CD4-positive, alpha-beta T cell treated with Interleukin-17A for 1 hour (primary cell): ENCODE measurements at places on chromosomes 3 and 15.
A peak's percentile ranks its signal among the peaks of the same experiment; 100 is the strongest.

DNA sequence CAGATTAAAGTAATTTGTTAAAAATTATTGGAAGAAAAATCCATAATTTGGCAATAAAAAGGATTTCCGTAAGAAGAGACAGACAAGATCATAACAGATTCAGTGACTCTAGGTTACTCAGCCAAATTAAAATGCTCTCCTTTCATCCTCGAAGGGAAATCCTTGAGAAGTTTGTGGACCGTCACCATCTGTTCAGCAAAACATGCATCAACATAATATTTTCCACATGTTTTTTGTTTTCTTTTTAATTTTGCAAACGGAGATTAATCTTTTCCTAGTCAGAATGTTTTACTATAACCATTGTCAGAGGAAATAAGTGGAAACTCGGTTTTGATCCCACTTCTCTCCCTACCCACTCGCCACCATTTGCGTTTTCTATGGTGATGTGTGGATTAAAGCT, 128.3 kb downstream of the TMCO5A start:
- no peak for DNase-seq

GRCh38 chr15:80367661-80368060, 36.5 kb upstream of the ARNT2 start:
- DNase-seq, result no peak

DNA sequence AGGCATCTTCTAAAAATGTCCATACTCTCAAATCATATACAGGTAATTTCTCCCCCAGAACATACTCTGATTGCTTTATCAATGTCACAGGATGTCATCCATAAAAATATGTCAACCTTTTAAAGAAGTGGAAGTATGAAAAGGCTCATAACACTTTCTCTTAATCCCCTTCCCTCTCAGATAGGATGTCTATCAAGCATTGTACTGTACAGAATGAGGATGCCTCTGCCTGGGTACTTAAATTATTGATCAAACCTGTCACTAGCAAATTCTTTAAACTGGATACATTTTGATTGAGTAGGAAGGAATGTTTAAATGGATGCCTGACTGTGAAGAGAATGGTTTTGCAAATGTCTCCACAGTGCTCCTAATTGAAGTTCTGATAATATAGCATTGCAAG, 168.7 kb downstream of the EPHA3 start:
- no peak for DNase-seq

DNA sequence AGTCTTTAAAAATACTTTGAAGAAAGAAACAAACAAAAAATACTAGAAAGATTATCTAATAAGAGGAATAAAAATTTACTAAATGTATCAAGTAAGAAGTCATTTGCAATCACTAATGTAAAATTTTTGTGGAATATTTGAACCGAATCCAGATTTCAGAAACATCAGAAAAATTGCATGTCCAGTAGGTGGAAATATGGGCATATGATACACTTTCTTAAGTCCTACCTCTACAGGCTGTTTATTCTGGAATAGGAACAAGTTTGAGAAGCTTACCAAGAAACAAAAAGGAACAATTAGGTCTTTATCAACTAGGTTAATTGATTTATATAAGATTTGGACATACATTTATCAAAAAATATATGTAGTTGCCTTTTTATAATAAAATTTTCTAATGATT, 292.9 kb upstream of the ROBO1 start:
- no peak for DNase-seq

DNA sequence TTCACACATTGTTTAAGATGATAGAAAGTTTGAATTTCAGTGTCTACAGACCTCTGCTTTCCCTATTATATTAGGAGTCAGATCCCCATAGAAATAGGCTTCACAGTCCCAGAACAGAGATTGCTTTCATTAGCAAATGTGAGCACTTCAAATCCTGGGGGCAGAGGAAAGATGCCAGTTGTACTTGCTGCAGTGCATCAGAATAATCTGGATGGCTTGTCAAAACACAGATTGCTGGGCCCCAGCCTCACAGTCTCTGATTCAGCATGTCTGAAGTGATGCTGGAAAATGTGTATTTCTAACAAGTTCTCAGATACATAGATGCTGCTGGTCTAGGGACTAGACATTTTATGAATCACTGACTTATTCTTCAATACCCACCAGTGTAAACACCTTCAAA, 375.2 kb downstream of the FGF12 start:
- no peak for DNase-seq

DNA sequence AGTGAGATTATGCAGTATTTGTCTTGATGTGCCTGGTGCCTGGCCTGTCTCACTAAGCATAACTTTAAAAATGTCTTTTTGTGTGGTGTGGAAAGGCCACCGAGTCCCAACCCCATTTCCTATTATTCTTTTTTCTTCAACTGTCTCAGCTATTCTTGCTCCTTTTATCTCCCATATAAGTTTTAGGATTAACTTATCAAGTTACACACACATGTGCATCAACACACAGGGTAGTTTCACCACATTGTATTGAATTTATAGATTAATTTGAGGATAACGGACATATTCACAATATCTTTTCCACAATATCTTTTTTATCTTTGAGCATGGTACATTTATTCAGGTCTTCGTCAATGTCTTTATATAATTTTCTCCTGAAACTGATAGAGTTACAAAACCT, 127.6 kb downstream of the RYR3 start:
- DNase-seq, result no peak

DNA sequence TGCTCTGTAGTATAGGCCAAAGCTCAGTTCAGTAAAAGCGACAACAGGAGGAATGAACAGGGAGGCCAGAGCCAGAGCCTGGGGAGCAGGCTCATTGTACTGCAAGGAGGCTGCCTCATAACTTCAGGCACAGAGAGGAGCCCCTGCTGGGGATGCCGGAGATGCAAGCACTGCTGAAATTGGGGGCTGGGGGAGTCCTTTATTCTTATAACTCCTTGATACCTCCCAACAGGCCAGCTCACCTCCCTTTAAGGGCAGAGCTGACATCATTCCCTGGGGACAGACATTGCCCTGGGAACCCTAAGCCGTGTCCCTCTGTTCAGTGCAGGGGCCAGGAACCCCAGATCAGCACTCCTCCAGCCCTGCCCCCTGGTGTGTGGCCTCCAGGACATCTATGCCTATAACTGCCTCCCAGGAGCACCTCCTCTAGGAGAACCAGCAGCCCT, 83.8 kb upstream of the MRPS22 start:
- no peak for DNase-seq

DNA sequence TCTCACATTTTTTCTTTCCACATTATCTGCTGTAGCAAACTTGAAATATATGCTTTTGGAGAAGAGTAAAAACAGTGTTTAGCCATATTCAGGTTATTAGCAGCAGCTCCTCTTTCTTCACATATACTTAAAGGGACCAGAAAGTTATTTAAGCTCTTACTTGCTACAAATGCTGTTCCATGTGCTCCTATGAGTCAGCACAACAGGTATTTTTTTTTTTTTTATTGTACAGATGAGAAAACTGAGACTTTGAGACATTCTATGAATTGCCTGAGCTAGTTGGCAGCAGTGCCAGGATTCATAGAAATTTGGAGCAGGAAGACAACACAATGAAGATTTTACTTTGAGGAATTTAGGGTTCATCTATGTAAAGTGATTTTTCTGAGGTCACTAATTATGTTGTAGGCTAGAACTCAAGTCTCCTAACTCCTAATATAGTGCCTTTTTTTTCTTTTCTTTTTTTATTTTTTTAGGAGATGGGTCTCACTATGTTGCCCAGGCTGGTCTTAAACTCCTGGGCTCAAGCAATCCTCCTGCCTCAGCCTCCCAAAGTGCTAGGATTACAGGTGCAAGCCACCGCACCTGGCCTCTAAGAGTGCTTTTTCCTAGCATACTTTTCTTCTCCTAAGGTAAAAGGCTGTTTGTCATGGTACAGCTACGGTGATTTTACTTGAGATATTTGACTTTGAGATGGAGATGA, 23.6 kb downstream of the SETD5 start:
- no peak for DNase-seq

- DNase-seq, result no peak
These were observed 419.8 kb upstream of the NR2F2 start for GRCh38 chr15:95910643-95911212.

DNA sequence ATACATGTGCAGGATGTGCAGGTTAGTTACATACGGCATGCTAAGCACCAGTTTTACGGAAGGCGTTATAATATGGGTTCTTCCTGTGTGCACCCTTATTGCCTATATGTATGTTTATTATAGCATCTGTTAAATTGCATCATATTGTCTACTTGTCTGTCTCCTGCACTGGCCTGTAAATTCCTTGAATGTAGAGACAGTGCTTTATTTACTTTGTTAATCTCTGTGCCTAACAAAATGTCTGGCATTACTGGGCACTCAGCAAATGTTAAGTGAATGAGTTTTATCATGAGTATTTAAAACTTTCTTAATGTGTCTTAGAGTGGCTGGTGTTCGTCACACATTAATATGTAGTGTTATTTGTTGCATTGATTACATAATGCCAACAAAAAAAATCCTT, 23.8 kb downstream of the MGA start:
- DNase-seq, result no peak

- peak; percentile 76 for DNase-seq
These were observed 15.5 kb downstream of the TATDN2 start for GRCh38 chr3:10263646-10264363.

DNA sequence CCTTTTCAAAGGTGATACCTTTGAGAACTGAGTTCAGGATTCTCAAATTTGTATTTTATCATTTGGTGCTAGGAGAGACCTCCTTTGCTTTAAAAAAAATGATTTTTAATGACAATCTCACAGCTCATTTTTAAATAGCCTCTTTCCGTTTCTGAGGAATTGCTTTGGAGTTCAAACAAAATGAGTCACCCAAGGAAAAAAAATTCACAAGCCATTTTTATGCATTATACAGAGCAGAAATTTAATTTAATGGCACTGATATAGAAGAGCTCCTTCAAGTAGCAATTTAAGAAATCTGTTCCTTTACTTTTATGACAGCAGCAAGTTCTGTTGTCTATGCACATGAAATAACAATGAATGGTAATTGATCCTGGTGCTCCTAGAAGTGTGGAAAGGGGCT, 337.9 kb upstream of the KCNMB2 start:
- DNase-seq, result no peak

DNA sequence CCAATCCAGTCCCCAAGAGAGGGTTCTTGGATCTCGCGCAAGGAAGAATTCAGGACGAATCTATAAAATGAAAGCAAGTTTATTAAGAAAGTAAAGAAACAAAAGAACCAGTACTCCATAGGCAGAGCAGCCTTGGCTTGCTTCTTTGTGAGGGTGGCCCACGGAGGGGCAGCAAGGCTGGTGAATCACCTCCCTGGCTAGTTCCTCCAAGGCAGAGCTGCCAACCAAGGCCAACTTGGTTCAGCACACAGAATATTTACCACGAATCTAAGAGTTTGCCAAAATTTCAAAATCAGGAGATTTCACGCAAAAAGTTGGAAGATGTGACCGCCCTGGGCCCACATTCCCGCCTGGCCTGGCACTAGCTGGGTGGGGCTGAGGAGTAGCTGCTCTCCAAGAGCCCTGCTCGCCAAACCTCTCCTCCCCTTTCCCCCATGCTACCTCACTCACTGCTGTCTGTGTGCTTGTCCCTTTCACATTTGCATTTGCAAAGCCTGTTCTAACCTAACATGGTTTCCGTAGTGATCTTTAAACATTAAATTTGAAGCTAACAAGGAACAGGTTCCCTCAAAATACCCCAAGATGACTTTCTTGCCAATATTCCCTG, 26.2 kb upstream of the DCUN1D1 start:
- no peak for DNase-seq

DNA sequence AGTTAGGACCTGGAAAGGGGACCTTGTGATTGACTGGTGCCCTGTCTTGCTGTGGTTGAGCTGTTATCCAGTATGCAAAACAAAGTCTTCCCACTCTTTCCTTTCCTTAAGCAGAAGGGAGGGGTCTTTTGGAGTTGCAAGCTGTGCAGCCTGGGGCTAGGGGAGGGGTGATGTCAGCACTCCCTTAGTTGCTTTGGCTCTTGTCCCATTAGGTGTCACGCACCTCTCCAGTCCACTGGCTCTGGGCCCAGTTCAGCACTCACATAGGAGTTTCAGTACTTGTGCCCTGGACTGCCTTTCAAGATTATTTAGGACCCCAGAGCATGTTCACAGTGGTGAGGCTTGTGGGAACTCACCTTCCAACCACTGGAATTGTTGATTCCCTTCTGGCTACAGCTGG, 238.5 kb downstream of the DOCK3 start:
- no peak for DNase-seq

DNA sequence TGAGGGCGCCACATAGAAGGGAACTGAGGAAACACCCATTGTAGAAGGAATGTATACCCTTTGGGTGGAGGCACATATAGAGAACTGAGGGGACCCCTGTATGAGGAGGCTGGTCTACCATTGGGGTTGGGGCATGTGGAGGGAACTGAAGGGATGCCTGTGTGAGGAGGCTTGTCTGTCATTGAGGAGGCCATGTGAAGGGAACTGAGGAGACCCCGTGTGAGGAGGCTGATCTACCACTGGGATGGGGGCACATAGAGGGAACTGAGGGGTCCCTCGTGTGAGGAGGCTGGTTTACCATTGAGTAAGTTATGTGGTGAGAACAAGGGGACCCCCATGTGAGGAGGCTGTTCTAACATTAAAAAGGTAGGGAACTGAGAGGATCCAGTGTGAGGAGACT, 156.1 kb downstream of the FBLN2 start:
- no peak for DNase-seq

DNA sequence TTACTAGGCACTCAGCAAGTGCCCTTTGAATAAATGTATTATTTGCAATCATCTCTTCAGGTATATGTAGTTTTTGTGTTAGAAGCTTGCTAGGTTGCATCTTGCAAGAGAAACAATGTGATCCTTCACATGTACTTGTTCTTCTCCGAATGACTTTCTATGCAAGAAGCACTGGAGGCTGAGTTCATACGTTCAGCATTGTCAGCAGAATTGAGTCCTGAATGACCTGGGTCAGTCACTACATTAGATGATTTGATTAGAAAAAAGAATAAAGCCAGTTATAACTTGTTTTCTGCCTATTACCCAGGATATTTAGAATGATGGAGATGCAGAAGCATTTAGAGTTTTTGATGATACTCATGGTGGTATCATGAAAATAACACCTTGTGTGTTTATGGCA, 479.1 kb upstream of the TPRG1 start:
- DNase-seq, result no peak

DNA sequence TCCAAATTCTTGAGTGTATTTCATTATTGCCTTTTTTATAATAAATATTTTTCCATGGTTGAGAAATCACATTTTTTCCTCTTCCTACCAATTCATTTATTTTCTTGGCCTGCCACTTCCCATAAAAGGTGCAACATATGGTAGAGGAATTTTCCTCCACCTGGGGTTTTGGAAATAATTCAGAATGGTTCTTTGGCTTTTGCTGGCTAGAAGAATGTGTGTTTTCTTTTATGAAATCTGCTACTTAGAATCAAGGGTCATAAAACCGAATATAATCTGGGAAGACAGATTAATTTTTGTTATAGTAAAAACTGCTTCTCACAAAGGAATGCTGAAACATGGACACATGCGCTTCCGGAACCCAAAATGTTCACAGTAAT, 54.0 kb upstream of the POMGNT2 start:
- no peak for DNase-seq

DNA sequence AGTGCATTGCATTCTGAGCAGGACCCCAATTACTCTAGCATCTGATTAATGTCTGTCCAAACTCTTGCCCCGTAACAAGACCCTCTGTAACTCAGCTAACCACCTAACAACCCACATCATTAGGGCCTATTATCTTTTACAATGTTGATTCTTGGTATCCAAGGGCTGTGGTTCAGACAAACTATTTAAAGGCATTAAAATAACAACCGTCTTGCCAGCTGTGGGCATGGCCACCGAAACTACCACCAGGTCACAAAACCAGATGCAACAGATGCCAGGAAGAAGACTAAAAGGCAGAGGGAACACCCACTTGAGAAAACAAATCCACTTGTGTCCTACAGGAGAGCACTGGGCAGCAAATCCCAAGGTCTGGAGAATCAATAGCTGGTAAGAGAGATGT, 262.9 kb downstream of the ERC2 start:
- DNase-seq, result no peak

GRCh38 chr15:92878593-92879053, 21.5 kb upstream of the CHD2 start:
- DNase-seq, result no peak
